Activated CD4-positive, alpha-beta T cell treated with anti-CD3 and anti-CD28 coated beads, Interleukin-2, Interleukin-6, amounts not matched to agents 100 ng/mL and 50 ng/mL, durations not matched to agents 16 hours and 8 hours (primary cell): ENCODE measurements at places on chromosomes 2 and 18.

GRCh38 chr2:238791354-238791753, 56.5 kb upstream of the TWIST2 start:
- no peak for DNase-seq

DNA sequence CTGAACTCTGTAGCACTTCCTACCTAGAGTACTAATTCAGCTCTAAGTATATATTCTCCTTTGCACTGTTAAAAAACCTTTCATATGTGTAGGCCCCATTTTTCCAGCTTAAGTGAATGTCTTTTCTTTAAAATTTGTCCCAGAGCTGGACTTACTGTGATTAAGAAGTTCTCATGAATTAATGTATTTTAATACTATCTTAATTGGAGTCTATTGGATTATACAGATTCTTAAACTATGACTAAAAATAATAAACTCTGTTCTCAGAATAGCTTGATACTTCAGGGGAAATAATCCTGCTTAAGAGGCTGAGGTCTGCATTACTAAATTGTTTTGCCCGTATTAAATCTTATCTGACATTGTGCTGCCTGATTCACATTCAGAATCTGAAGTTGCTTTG, 223.3 kb downstream of the RIT2 start:
- no peak for DNase-seq

DNA sequence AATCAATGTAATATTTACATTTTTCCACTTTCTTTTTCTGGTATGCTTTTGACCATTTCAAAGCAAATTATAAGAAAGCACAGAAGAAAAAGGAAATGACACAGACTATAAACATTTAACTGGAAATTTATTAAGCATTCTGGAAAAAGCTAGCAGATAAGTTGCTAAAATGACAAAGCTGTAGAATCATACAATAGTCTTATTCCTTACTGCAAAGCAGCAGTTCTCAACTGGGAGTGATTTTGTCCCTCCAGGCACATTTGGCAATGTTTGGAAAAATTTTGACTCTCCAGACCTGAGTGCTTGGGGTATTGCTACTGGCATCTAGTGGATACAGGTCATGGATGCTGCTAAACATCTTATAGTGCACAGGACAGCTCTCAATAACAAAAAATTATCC, 75.1 kb downstream of the MBD5 start:
- no peak for DNase-seq

DNA sequence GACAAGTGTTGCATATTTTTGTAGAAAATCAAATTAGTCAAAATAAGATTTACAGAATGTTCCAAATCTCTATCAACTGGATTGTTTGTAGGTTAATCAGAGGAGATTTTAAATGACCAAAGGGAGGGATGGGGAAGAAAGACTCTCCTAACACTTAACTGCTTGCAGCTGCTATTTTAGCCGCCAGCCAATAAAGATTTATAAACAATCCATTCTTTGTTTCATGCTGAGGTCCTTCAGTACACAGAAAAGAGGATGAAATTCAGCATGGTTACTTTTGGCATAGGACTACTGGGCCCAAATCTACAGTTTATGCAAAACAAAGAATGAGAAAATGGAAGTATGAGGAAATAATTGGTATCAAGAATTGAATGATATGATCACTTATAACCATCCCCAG, 86.4 kb upstream of the FN1 start:
- no peak for DNase-seq

DNA sequence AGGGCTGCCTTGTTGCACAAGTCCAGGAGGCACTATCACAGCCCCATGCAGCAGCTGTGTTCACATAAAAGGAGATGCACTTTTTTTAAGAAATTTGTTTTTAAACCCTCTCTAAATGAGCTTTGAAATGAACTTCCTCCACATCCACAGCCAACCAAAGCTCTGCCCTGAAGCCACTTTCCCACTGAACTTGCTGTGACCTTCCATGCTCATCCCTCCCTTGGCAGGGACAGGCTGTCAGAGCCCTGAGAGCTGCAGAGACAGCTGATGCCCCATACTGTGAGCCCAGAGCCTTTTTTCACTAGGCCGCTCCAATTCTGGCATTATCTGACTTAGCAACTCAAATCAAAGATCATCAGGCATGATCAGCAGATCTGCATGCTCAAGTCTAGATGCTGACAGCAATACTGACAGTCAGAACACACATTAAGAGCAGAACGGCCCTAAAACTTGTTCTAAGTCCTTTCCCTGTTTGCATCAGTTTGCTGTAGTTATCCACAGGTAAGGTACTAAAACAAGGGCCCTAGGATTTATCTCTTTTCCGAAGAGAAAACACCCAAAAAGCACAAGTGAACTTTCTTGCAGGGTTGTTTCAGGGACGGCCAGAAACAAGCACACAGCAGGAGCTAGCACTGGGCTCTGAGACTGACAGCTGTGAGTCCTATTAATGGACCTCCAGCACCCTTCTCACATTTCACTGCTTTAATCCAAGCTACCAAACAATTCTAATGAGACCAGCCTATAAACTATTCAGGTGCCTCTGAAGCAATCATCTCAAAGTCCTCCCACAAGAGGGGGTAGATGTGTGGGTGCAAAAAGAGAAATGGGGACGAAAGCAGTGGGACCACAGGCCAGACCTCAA, 34.9 kb downstream of the RNU4ATAC start:
- no peak for DNase-seq

DNA sequence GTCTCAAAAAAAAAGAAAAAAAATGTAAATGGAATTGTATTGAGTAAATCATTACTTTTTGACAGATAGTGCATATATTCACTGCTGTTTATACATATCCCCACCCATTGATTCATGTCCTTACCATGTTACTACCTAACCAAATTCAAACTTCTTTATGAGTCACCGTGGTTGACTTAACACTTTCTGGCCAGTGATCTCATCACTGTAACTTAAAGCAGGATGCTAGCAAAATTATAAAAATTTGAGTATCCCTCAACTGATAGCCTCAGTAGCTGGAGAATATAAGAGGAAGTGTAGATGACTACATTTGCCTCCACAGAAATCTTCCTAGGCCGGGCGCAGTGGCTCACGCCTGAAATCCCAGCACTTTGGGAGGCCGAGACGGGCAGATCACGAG, 13.4 kb downstream of the CNOT9 start:
- DNase-seq, result peak; percentile 73

- DNase-seq, result no peak
Measured at GRCh38 chr18:66873899-66874298, 270.0 kb upstream of the CDH19 start.

GRCh38 chr2:239509373-239510143, 108.7 kb upstream of the HDAC4 start:
- no peak for DNase-seq

GRCh38 chr2:237900891-237901831, 41.7 kb downstream of the RAMP1 start:
- no peak for DNase-seq

DNA sequence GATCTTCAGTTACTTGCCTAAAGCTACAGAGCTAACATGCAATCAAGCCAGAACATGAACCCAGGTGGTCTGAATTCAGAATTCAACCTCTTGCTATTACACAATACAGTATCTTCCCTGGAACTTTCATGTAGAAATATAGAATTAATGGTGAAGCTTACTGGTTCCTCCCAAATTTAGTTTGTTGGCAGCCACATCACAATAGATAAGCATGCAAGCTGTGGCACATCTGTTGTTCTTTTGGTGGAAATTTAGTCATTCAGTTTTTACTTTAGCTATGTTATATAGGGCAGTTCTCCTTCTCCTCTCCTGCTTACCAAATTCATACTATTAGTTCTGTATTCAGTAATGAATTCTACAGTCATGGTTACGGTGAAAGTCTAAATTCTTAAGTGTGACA, 101.0 kb upstream of the RNF152 start:
- DNase-seq, result no peak

- DNase-seq, result no peak
Measured at GRCh38 chr18:42922363-42922762, 193.1 kb downstream of the RIT2 start.

DNA sequence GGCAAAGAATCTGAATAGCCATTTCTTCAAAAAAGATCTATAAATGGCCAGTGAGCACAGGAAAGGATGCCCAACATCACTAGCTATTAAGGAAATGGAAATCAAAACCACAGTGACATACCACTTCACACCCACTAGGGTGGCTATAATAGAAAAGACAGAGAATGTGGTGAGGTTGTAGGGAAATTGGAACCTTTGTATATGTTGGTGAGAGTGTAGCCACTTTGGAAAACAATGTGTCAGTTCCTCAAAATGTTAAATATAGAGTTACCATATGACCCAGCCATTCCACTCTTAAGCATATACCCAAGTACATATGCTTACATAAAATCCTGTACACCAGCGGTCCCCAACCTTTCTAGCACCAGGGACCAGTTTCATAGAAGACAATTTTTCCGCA, 152.8 kb downstream of the SMAD2 start:
- DNase-seq, result no peak

DNA sequence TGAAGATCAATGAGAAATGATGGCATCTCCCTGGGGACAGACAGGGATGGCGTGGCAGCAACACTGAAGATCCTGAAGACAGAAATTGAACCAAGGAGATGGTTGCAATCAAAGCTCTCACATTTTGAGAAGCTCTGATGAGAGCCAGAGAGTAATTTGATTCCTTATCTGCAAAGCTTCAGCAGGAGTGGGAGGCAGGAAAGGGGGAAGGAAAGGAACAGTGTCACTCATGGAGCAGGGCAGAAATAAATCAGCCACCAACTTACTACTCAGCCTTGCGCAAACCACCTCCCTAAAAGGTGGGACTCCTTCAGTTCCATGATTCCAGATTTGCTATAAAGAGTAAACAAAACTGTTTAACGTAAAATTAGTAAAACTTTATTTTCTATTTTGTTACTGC, 119.2 kb downstream of the CACNB4 start:
- DNase-seq, result no peak

GRCh38 chr2:71596011-71596410, 142.7 kb downstream of the DYSF start:
- DNase-seq, result no peak

DNA sequence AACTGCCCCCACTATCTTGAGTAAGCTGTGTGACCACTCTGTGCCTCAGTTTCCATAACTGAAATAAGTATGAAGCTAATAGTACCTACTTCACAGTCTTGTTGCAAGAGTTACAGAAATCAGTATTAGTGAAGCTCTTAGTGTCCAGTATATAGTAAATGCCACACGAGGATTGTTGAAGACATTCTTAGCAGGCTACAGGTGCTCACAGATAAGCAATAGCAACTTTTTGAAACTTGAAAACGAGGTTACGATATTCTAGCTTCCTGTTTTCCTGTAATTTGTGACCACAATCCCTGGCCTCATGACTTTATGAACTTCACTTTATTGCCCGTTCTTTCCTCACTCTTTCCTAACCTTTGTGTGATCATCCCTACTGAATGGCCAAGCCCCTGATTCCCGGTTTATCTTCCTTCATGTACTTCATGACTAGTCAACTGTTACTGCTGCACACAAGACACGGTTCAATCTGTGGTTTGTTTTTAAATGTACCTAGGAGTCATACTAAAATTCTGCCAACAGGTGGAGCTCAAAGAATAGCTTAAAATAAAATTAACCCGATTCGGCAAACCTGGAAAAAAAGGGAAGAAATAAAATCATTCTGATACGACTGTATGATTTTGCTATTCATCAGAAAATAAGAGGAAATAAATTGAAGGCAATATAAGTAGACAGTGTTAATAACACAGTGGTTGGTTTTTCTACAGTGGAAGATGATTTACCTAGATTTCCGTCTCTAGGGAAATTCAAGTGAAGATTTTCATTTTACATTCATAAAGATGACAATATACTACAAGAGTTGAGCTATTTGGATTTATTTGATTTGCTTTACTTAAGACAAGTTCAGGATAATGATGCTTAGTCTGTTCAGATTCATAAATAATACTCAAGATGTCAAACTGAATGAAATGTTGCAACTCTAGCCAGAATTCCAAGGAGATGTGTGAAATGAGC, 38.1 kb upstream of the STAT1 start:
- peak; percentile 70 for DNase-seq

GRCh38 chr2:200308546-200309295, 2.2 kb downstream of the SPATS2L start:
- DNase-seq, result no peak

DNA sequence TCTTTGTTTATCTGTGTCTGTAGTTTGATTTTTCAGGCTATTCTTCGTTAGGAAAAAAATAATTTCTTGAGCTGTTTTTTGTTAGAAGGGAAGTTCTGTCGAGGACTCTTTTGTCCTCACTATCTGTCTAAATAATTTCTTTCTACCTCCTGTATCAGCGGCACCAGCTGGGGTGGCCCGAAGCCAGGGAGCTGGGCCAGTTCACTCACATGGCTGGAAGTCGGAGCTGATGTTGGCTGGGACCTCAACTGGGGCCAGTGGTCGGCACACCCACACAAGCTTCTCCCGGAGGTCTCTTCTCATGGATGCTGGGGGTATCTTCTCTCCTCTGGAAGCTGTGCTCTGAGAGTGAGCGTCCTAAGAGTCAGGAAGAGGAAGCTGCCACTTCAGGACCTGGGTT, 8.0 kb upstream of the PDIA6 start:
- DNase-seq, result no peak

GRCh38 chr2:228700638-228701037, 519.2 kb upstream of the SPHKAP start:
- no peak for DNase-seq

- no peak for DNase-seq
Measured at GRCh38 chr2:172031536-172031935, 31.8 kb downstream of the METAP1D start.

- DNase-seq, result no peak
Measured at GRCh38 chr18:53070788-53071187, 730.8 kb downstream of the DCC start.

- DNase-seq, result no peak
Measured at GRCh38 chr18:8987241-8987640, 115.3 kb upstream of the NDUFV2 start.

DNA sequence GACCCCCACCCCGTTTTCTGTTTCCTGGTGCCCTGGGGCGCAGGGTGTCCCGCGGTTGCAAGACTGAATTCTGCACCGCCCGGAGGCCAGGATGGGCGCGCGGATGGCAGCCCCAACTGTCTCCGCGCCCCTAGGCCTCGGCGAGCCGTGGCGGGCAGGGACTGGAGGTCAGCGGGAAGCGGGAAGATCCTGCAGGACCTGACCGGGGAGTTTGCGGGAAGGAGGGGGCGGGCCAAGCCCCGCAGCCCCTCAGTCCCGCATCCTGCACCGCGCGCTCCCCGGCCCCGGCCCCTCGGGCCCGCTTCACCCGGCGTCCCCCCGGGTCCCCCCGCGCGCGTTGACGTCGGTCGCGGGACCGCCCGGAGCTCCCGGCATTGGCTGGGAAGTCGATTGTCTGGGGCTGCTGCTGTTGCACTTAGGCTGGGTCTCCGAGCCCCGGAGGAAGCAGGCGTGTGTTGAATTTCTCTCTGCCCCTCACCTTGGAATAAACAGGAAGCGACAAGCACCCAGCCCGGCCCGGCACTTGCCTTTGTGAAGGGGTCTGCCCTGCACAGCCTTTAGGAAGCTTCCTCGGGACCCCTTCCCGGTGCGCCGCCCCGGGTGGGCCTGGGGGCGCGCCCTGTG, at the start of gene LDLRAD4:
LDLRAD4 (plus strand) TSS at position 393 of the 624 bp plus-strand sequence.
- peak; percentile 30 for DNase-seq

DNA sequence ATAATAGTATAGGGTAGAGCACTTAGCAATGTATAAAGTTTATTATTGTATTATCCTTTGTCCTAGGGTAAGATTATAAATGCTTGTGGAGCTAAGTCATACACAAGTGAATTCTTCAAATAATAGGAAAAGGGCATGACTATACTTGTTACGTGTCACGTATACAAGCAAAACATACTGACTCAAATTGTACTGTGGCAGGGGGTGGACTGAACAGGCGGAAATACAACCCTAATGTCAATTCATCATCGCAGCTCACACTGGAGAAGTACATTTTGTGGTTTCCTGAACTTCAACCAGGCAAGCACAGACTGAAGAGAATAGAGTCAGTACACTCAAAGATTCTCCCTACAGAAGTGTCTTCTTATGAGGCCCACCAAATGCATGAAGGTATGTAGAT, 201.0 kb downstream of the MBD2 start:
- DNase-seq, result peak; percentile 6
